ENCODE measurements at places on chromosomes 7 and 10. TPM values are rescaled to one million over a fixed set of nuclear protein-coding genes. Genes with fewer than 3 reads are reported as not detected.
A peak's percentile ranks its signal among the peaks of the same experiment; 100 is the strongest.

TFR2 gene
- polyA plus RNA-seq = not detected

CPA2 gene
- not detected for polyA plus RNA-seq

FGFR2 gene
- not detected for polyA plus RNA-seq

CYP3A7 gene
- not detected for polyA plus RNA-seq

ATOH7 gene
- not detected for polyA plus RNA-seq

PDGFA gene
- 0.29 TPM for polyA plus RNA-seq

STOX1 gene
- polyA plus RNA-seq = not detected

CCDC3 gene
- polyA plus RNA-seq = not detected

GRCh38 chr10:43417950-43418768 is 9.2 kb upstream of the HNRNPF start:
- H3K4me3 ChIP-seq = peak overlapping the region; percentile 10
- DNase-seq = peak; percentile 75
- H3K36me3 ChIP-seq = no peaks in the 10 kb centered on the region
- no peaks in the 10 kb centered on the region for H3K27me3 ChIP-seq

GRCh38 chr7:44994877-44995554 is 5.0 kb upstream of the CCM2 start:
- H3K27ac ChIP-seq = no peak overlapping the region
- H3K36me3 ChIP-seq = no peaks in the 10 kb centered on the region
- no peak overlapping the region for H3K4me3 ChIP-seq
- DNase-seq = no peak

- H3K4me1 ChIP-seq = no peaks in the 10 kb centered on the region
- DNase-seq = no peak
- no peak overlapping the region for H3K4me3 ChIP-seq
- H3K27ac ChIP-seq = no peak overlapping the region
Measured at GRCh38 chr10:56091872-56092271, 269.2 kb downstream of the ZWINT start.

DNA sequence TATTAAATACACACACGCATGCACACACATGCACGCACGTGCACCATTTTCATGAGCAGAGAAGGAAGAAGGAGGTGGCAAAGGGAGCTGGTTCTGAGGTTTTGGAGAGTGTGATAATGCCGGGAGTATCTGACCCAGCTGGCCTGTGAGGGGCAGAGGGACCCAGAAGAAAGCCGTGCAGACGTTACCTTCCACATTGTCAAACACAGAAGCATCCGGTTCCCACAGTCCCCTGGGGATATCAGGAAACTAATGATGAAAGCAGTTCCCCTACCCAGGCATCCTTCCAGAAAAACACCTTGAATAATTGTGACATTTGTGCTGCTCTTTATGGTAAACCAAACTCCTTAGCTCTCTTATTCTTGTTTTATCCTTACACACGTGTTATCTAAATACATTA is 85.7 kb upstream of the FAM180A start:
- H3K36me3 ChIP-seq = no peaks in the 10 kb centered on the region
- no peak overlapping the region for H3K27ac ChIP-seq
- DNase-seq = no peak
- no peaks in the 10 kb centered on the region for H3K4me1 ChIP-seq

DNA sequence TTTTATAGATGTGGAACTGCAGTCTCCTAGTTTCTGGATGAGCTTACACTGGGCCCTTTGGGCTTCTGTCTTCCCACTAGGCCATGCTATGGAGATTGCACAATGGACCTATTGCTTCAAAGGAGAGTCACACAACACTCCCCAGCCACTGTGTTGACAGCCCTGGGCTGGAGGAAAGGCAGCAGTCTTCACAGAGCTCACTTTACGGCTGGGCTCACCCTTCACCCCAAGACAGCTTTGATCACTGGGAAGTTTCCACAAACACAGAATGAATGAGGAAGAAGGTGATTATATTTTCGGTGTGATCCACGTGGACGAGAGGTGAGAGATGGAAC is 92.7 kb upstream of the GDF10 start:
- peak; percentile 51 for DNase-seq
- no peaks in the 10 kb centered on the region for H3K36me3 ChIP-seq
- H3K4me1 ChIP-seq = no peaks in the 10 kb centered on the region
- no peaks in the 10 kb centered on the region for H3K27me3 ChIP-seq

- H3K36me3 ChIP-seq = no peaks in the 10 kb centered on the region
- peaks cover 7% of the 10 kb centered on the region for H3K4me1 ChIP-seq
- no peaks in the 10 kb centered on the region for H3K27me3 ChIP-seq
- H3K27ac ChIP-seq = no peak overlapping the region
- no peak for DNase-seq
- H3K4me3 ChIP-seq = no peak overlapping the region
Measured at GRCh38 chr10:99784016-99784726, 1.7 kb downstream of the ABCC2 start.

GRCh38 chr10:12605580-12606405 is 256.4 kb downstream of the CAMK1D start:
- H3K4me1 ChIP-seq = peaks cover 11% of the 10 kb centered on the region
- H3K4me3 ChIP-seq = peak overlapping the region; percentile 39
- peak overlapping the region; percentile 47 for H3K27ac ChIP-seq
- DNase-seq = peak; percentile 27
- no peaks in the 10 kb centered on the region for H3K27me3 ChIP-seq

GRCh38 chr10:35783305-35783838 is 141.3 kb upstream of the FZD8 start:
- H3K36me3 ChIP-seq = no peaks in the 10 kb centered on the region
- no peaks in the 10 kb centered on the region for H3K27me3 ChIP-seq
- no peak overlapping the region for H3K4me3 ChIP-seq
- H3K27ac ChIP-seq = no peak overlapping the region
- H3K4me1 ChIP-seq = no peaks in the 10 kb centered on the region

- no peak for DNase-seq
- H3K4me3 ChIP-seq = no peak overlapping the region
- no peaks in the 10 kb centered on the region for H3K27me3 ChIP-seq
- no peaks in the 10 kb centered on the region for H3K4me1 ChIP-seq
Measured at GRCh38 chr10:98400482-98400881, 14.5 kb downstream of the PYROXD2 start.

- H3K4me1 ChIP-seq = no peaks in the 10 kb centered on the region
- no peaks in the 10 kb centered on the region for H3K27me3 ChIP-seq
- H3K27ac ChIP-seq = no peak overlapping the region
- H3K36me3 ChIP-seq = no peaks in the 10 kb centered on the region
- DNase-seq = no peak
- no peak overlapping the region for H3K4me3 ChIP-seq
Measured at GRCh38 chr7:144820552-144820951, 15.3 kb downstream of the TPK1 start.

DNA sequence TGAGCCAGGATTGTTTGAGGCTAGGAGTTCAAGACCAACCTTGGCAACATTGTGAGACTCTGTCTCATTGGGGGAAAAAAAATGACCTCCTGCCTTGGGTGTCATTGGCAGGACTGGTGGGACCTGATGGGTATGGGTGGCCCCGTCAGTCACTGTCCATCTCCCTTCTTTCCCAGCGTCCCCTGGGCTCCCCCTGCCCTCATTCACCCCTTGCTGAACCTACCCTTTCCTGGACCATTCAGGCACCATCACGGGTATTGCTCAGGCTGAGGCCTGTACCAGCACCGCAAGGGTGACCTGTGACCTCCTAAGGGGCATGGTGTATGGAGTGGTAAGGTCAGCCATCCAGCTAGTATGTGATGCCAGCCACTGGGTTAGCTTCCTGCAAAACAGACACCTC is 19.4 kb downstream of the ASL start:
- H3K36me3 ChIP-seq = peaks cover 12% of the 10 kb centered on the region
- H3K4me1 ChIP-seq = peaks cover 6% of the 10 kb centered on the region
- H3K27me3 ChIP-seq = no peaks in the 10 kb centered on the region
- H3K27ac ChIP-seq = no peak overlapping the region
- DNase-seq = no peak

- no peaks in the 10 kb centered on the region for H3K27me3 ChIP-seq
- H3K4me1 ChIP-seq = peaks cover 8% of the 10 kb centered on the region
- no peak overlapping the region for H3K27ac ChIP-seq
- DNase-seq = no peak
Measured at GRCh38 chr7:31407178-31407676, 66.7 kb upstream of the NEUROD6 start.

- no peak for DNase-seq
- no peak overlapping the region for H3K4me3 ChIP-seq
- no peaks in the 10 kb centered on the region for H3K36me3 ChIP-seq
- no peaks in the 10 kb centered on the region for H3K27me3 ChIP-seq
Measured at GRCh38 chr7:91692800-91693199, 187.7 kb downstream of the MTERF1 start.

- DNase-seq = no peak
- no peaks in the 10 kb centered on the region for H3K36me3 ChIP-seq
- H3K4me1 ChIP-seq = no peaks in the 10 kb centered on the region
- no peak overlapping the region for H3K27ac ChIP-seq
- H3K27me3 ChIP-seq = no peaks in the 10 kb centered on the region
- no peak overlapping the region for H3K4me3 ChIP-seq
Measured at GRCh38 chr7:136919820-136920219, 51.4 kb downstream of the CHRM2 start.

GRCh38 chr10:132420981-132421846 is 24.2 kb downstream of the PWWP2B start:
- H3K4me3 ChIP-seq = no peak overlapping the region
- peaks cover 76% of the 10 kb centered on the region for H3K4me1 ChIP-seq
- H3K27ac ChIP-seq = peak overlapping the region; percentile 96
- peak; percentile 71 for DNase-seq
- no peaks in the 10 kb centered on the region for H3K27me3 ChIP-seq

- H3K36me3 ChIP-seq = no peaks in the 10 kb centered on the region
- H3K4me3 ChIP-seq = no peak overlapping the region
- H3K27me3 ChIP-seq = peaks cover 32% of the 10 kb centered on the region
- no peak overlapping the region for H3K27ac ChIP-seq
- peaks cover 2% of the 10 kb centered on the region for H3K4me1 ChIP-seq
Measured at GRCh38 chr10:128280271-128280670, 154.0 kb upstream of the MKI67 start.

DNA sequence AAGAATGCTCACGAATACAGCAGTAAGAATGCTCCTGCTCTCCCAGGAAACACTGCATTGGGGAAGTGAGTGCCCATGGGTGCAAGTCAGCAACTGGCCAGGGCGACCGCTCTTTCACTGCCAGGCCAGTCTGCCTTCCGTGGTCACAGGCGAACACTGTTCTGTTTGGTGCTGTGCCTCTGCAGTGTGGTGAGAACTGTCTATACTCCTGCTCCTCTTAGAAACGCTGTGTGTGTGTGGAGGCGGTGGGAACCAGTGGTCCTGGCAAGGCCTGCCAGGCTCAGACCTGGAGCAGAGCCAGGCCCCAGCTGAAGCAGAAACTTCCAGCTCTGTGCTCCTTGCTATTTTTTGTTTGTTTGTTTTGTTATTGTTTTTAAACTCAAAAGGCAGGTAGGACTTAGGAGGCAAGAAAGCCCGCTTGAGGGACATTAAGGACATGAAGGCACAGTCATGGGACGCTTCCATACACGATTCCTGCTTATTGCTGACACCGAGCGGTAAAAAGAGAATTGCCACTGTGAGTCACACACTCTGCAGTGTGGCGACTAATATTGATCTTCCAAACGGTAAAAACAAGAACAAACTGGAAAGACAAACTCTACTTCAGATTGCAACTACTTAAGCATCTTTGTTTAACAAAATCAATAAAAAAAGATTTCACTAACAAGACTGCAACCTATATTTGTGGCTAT is 430.8 kb downstream of the DNAJB6 start:
- no peak overlapping the region for H3K27ac ChIP-seq
- no peaks in the 10 kb centered on the region for H3K4me1 ChIP-seq
- no peaks in the 10 kb centered on the region for H3K36me3 ChIP-seq
- no peak for DNase-seq
- no peaks in the 10 kb centered on the region for H3K27me3 ChIP-seq
- no peak overlapping the region for H3K4me3 ChIP-seq

- DNase-seq = no peak
- H3K27ac ChIP-seq = peak overlapping the region; percentile 33
- H3K27me3 ChIP-seq = no peaks in the 10 kb centered on the region
- no peak overlapping the region for H3K4me3 ChIP-seq
Measured at GRCh38 chr7:77791336-77791735, 6.9 kb downstream of the TMEM60 start.

DNA sequence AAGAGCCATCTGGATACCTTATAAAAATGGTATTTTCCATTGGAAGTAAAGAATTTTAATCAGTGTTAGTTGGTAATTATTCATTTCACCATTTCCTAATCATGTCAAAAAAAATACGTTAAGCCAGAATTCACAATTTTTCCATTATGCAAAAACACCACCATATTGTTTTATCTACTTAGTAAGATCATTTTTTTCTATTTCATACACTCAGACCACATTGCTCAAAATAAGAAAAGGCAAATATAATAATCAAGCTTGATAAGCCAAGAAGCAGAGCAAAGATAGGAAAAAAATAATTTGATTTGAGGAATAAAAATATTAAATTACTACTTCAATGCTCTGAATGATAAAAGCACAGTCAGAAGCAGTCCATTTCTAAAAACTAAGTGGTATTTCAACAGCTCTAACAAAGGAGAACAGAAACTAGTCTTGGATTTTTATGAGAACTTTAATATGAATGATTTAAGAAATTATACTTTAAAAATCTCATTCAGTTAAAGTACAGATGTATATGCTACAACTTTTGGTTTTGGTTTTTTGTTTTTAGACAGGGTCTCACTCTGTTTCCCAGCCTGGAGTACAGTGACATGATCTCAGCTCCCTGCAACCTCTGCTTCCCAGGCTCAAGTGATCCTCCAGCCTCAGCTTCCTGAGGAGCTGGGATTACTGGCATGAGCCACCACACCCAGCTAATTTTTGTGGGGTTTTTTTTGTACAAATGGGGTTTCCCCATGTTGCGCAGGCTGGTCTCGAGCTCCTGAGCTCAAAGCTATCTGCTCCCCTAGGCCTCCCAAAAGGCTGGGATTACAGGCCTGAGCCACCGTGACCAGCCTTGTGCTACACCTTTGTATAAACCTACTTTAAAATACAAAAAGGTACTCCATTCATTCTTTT is 46.6 kb downstream of the LRRN3 start:
- no peaks in the 10 kb centered on the region for H3K36me3 ChIP-seq
- H3K27ac ChIP-seq = peak overlapping the region; percentile 58
- H3K4me1 ChIP-seq = peaks cover 9% of the 10 kb centered on the region
- DNase-seq = peak; percentile 77

GRCh38 chr7:114875186-114875585 is 46.7 kb upstream of the MDFIC start:
- H3K4me3 ChIP-seq = no peak overlapping the region
- no peak overlapping the region for H3K27ac ChIP-seq
- DNase-seq = no peak
- H3K36me3 ChIP-seq = no peaks in the 10 kb centered on the region

- no peaks in the 10 kb centered on the region for H3K27me3 ChIP-seq
- no peak overlapping the region for H3K4me3 ChIP-seq
- no peaks in the 10 kb centered on the region for H3K36me3 ChIP-seq
- no peak for DNase-seq
- peaks cover 63% of the 10 kb centered on the region for H3K4me1 ChIP-seq
Measured at GRCh38 chr7:77430927-77431326, 14.8 kb upstream of the GSAP start.
